ENCODE measurements at places on chromosomes 3 and 15.

DNA sequence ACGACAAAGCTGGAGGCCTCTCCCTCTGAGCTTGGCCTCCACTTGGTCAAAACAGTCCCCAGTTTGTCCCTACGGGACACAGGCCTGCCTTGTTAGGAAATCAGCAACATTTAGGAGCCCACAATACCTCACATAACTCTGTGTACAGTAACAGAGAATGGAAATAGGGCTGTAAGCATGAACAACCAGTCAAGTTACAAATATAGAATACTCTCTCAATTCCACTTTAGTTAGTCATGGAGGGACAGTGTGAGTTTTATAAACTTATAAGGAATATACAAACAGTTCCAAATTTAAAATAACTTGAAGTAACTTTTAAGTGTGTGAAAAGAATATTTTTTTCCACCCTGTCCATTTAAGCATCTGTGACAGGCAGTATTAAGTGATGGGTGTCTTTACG, 129.4 kb downstream of the PGPEP1L start:
- no peak for DNase-seq

DNA sequence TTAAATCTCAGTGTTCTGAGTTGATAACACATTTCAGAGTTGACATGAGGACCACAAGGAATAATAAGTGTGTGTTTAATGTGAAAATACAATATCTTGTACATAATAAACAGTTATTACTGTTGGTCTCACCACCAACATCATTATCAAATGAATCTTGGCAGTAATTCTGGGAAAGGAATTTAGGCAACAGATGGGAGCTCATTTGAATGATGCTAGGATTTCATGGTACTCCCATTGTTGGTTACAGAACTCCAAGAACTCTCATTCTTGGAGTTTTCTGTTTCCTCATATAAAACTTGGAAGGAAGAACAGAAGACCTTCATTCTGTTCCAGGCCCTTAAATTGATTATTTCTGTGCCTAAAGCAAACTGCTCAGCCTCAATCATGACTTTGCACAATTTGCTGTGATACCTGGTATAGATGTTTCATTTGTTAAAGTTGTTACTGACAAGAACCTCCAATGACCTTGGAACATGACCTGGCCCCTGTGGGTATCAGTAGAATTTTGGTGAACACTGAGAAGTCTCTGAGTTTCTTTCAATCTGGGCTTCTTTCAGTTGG, 385.8 kb downstream of the LPP start:
- no peak for DNase-seq

DNA sequence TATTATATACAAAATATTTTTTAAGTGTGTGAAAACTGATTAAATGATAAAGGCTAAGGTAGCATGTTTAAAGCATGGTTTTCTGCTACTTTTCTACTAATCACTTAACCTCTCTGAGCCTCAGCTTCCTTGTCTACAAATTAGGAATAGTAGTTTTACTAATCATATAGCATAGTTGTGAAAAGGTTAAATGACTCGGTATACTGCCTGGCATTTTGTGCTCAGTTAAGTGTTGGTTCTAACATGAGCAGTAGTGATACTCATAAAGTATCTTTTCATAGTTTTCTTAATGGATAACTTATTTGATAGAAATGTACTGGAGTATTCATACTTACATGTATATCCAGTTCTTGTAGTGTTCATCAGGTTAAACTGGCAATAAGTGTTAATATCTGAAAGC, 13.6 kb downstream of the RASA2 start:
- no peak for DNase-seq

GRCh38 chr3:7518456-7518855, 657.5 kb downstream of the GRM7 start:
- no peak for DNase-seq

- DNase-seq: no peak
Measured at GRCh38 chr3:99895131-99895696, 77.6 kb downstream of the CMSS1 start.

GRCh38 chr3:8964436-8965370, 1.4 kb upstream of the RAD18 start:
- DNase-seq: no peak

DNA sequence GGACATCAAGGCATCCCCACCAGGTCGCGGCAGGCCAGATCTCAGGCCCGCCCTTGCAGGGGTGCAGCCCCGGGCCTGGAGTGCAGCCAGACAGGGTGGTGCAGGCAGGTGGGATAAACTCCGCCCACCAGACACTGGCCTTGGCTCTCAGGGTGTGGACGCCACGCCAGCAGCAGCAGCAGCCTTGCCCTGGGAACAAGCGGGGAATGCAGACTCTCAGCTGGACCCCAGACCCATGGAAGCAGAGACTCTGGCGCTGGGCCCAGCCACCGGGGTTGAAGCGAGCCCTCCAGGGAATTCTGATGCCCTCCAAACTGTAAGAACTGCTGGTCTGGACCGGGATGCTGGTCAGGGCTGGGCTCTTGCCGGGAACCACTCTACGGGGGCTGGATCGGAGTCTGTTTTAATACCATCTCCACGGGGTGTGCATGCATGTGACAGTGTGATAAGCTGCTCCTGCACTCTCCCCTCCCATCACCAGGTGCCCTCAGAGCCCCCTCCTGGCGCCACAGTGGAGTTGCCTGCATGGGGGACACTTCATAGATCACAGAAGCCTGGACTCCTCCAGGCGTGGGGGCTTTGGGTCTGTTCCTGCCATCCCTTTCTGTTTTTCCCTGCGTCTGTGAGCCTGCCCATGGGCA, 142.7 kb downstream of the NSMCE3 start:
- DNase-seq: no peak

- no peak for DNase-seq
Measured at GRCh38 chr3:197516517-197516889, 39.3 kb downstream of the BDH1 start.

DNA sequence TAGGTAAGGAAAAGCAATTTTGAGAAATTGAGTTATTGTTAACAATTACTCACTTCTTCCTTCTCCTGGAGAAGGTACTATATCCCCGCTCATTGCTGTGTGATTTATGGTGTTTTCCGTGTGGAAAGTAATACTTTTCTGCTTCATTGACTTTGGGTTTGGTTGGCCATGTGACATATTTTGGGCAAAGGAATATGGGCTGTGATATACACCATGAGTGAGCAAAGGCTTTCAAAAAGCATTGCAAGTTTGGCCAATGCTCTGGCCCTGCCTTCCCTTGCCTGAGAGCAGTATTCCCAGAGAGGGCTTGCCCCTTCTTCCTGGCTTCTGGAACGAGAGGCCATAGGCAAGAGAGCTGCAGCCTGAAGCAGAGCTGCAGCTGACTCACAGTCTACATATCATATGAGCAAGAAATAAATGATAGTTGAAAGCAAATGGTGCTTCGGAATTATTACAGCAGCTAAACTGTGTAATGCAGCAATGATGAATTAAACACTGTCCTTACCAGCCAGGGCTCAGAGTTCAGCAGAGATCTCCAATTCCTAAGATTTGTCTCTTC, 216.8 kb upstream of the CD96 start:
- no peak for DNase-seq

DNA sequence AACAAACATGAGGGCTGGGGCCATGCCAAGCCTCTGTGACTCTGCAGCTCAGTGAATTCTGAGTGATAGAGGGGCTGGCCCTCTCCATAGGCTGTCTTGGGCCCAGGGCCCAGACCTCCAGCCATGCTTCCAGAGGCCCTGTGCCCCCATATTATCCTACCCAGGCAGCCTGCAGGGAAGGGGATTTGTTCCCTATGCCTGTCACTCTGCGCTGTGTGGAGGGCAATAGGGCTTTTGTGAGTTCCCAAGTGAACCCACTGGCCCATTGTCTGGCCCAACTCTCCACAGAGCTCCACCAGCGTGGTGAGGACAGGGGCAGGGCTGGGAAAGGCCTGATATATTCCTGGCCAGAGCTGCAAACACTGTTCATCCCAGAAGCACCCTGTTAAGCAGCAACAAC, 113.2 kb downstream of the EPHB1 start:
- DNase-seq: no peak

- no peak for DNase-seq
Measured at GRCh38 chr3:73215281-73215680, 153.8 kb downstream of the EBLN2 start.

DNA sequence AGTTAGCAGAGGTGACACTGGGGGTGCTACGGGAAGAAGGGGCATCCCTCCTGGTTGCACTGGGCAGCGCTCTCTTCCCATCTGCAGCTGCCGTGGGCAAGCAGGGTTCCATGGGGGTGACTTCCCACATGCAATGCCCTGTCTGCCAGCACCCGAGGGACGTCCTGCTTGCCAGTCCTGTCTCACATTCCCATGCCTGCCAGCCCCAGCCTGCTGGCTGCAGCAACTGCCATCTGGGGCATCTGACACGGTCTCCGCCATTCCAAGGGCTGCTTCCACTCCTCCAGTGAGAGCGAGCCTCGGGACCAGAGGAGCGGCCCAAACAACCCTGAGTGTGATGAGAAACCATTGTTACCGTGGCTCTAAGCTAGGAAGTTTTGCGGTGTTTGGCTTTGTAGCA, 45.4 kb upstream of the RPL32 start:
- DNase-seq: no peak

GRCh38 chr15:70741107-70741531, 22.2 kb downstream of the UACA start:
- no peak for DNase-seq

DNA sequence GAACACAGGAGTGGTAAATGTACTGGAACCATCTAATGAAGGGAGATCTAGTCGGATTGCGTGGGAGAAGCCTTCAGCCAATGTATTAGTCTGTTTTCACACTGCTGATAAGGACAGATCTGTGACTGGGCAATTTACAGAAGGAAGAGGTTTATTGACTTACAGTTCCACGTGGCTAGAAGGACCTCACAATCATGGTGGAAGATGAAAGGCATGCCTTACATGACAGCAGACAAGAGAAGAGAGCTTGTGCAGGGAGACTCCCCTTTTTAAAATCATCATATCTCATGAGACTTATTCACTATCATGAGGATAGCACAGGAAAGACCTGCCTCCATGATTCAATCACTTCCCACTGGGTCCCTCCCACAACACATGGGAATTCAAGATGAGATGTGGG, 17.0 kb downstream of the HRG start:
- no peak for DNase-seq

DNA sequence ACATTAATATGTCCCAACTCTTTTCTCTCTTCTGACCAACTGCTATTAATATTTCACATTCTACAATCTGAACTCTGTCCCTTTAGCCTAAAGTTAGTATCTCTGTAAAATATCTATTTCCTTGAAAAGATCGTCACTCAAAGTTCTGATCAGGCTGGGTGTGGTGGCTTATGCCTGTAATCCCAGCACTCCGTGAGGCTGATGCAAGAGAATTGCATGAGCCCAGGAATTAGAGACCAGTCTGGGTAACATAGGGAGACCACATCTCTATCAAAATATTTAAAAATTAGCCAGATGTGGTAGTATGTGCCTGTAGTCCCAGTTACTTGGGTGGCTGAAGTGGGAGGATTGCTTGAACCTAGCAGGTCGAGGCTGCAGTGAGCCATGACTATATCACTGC, 695.6 kb downstream of the MCTP2 start:
- DNase-seq: no peak

DNA sequence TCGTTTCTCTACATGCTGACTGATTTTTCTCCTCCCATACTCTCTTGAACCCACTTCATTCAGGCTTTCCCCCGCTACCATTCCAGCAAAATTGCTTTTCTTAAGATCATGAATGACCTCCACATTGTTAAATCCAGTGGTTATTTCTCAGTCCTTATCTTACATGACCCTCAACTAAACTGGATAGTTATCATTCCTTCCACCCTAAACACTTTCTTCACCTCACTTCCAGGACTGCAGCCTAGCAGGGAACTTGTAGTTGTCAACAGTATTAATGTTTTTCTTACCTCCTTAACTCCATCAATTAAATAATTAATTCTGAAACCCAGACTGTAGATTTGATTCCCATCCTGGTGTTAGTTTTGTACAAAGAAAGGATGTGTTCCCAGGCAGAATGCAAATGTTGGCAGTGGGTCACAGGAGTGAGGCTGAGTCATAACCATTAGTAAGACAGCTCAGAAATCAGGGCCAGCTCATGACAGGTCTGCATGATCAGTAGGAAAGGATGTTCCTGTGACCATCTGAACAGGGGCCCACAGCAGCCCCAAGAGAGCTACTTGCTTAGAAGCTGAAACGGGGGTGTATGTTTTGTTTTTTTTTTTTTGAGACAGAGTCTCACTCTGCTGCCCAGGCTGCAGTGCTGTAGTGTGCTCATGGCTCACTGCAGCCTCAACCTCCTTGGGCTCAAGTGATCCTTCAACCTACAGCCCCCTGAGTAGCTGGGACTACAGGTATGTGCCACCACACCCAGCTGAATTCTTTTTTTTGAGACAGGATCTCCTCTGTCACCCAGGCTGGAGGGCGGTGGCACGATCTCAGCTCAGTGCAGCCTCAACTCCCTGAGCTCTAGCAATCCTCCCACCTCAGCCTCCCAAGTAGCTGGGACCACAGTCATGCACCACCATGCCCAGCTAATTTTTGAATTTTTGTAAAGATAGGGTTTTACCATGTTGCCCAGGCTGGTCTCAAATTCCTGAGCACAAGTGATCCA, 9.1 kb downstream of the BCL2L10 start:
- DNase-seq: no peak

- DNase-seq: no peak
Measured at GRCh38 chr3:42802876-42803413, 1.3 kb downstream of the HIGD1A start.

DNA sequence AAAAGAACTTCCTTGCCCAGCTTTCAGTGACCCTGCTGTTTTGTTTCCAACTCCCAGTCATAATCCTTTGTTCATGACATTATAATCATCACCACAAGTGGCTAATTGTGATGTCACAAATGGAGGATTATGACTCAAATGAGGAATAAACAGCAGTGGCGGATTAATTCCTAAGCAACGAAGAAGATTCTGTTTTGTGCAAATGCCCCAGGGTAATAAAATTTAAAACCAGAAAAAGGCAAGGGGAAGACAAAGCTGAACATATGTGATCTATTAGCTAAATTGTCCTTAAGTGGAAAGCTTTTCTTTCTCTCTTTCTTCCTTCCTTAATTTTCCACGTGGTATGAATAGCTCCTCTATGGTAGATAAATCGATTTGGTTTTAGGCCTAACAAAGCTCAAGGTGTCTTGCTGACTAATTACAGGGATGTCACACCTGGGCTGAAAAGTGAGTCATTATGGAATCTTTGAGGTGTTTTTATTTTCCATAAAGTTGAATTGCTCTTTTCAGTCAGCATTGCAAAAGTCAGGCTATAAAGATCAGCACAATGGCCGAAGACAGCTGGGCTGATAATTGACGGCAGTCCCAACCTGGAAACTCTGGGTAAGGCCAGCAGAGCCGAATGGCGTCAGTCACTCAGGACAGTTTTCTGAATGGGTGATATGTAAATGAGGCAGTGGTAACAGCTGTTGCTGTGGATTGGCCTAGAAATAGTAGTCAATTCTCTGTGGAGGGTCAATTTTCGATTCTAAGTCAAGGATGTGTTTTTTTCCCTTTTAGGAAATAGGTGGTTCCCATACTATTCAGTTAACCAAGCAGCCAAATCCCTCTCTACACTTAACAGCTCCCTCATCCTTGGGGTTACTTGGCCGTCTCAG, 121.5 kb downstream of the PTPRG start:
- DNase-seq: no peak

DNA sequence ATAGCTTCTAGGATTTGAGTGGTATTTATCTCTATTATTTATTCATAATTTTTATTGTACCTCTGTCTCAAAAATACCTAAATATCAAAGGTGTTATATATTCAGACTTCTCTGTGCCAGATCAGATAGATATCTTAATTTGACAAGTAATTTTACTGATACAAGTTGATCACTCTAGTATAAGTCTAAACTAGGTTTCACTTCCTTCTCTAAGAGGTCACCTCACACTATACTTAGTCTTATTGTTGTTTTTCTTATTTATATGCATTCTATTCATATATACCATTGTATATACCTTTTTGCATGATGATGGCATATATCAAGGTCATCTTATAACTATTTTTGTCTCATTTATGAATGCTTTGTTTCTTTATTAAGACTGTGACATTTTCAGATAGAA, 26.4 kb upstream of the HGD start:
- DNase-seq: no peak

Measured in activated CD8-positive, alpha-beta memory T cell treated with anti-CD3 and anti-CD28 coated beads for 48 hours (primary cell).